Smooth muscle cell of bladder (primary cell): ENCODE measurements at places on chromosomes 7 and 10. TPM values are rescaled to one million over a fixed set of nuclear protein-coding genes. Genes with fewer than 3 reads are reported as not detected.

The NXPH1 gene
- total RNA-seq = not detected in 2 replicates

The AKR1B15 gene
- 0.43 and 1.9 TPM in 2 replicates for total RNA-seq

The LGI1 gene
- 0.14 TPM in 1 of 2 replicates, not detected in the other for total RNA-seq

The CTAGE8 gene
- 0.28 TPM in 1 of 2 replicates, not detected in the other for total RNA-seq

The SPDYE5 gene
- not detected in 2 replicates for total RNA-seq

The GPR85 gene
- total RNA-seq = 3.1 and 3.3 TPM in 2 replicates

The CPA2 gene
- total RNA-seq = not detected in 2 replicates

The CDH23 gene
- 0.14 and 0.18 TPM in 2 replicates for total RNA-seq

The ZDHHC16 gene
- 36.0 and 47.1 TPM in 2 replicates for total RNA-seq

The GBX1 gene
- total RNA-seq = not detected in 2 replicates

The SFTPD gene
- not detected in 2 replicates for total RNA-seq

The ZNF33A gene
- total RNA-seq = 9.7 and 10.1 TPM in 2 replicates

The PLPP4 gene
- total RNA-seq = 0.46 and 2.1 TPM in 2 replicates

The FEZF1 gene
- total RNA-seq = not detected in 2 replicates

The FGFBP3 gene
- total RNA-seq = 0.28 TPM in 2 replicates

The TFPI2 gene
- 178 and 259 TPM in 2 replicates for total RNA-seq

The ASB10 gene
- total RNA-seq = not detected in 2 replicates

The PRKCQ gene
- under 0.01 and 0.09 TPM in 2 replicates for total RNA-seq

The BAMBI gene
- 33.4 and 59.1 TPM in 2 replicates for total RNA-seq

The GPR26 gene
- total RNA-seq = not detected in 2 replicates

The PIP gene
- not detected in 2 replicates for total RNA-seq

The TMEM178B gene
- total RNA-seq = under 0.01 and 0.09 TPM in 2 replicates

The NUDT1 gene
- total RNA-seq = 28.8 and 34.8 TPM in 2 replicates

The SKIDA1 gene
- 0.28 TPM in 2 replicates for total RNA-seq

The FAM131B gene
- total RNA-seq = 1.00 and 1.9 TPM in 2 replicates

The ACSM6 gene
- not detected in 2 replicates for total RNA-seq

The SPAG6 gene
- not detected in 2 replicates for total RNA-seq

The NEUROD6 gene
- total RNA-seq = not detected in 2 replicates

The RADIL gene
- 0.46 and 0.57 TPM in 2 replicates for total RNA-seq

The CRHR2 gene
- total RNA-seq = not detected in 2 replicates

The TSPAN13 gene
- total RNA-seq = 2.4 and 5.4 TPM in 2 replicates

The TMEM26 gene
- total RNA-seq = 0.71 and 0.92 TPM in 2 replicates

The PRSS37 gene
- not detected in 2 replicates for total RNA-seq

The LRRD1 gene
- total RNA-seq = 0.14 TPM in 1 of 2 replicates, not detected in the other

The DOCK1 gene
- 84.2 and 98.5 TPM in 2 replicates for total RNA-seq

The PDGFA gene
- total RNA-seq = 17.2 and 24.0 TPM in 2 replicates

The GATA3 gene
- total RNA-seq = not detected in 2 replicates

The C10orf62 gene
- 0.14 TPM in 1 of 2 replicates, not detected in the other for total RNA-seq

The FKBP14 gene
- 32.0 and 37.2 TPM in 2 replicates for total RNA-seq

The TBATA gene
- not detected in 2 replicates for total RNA-seq

The TPK1 gene
- 2.3 and 2.6 TPM in 2 replicates for total RNA-seq

The CD36 gene
- 24.7 and 46.6 TPM in 2 replicates for total RNA-seq

The ATP6V0A4 gene
- total RNA-seq = 0.09 and 0.14 TPM in 2 replicates

The HABP2 gene
- not detected in 2 replicates for total RNA-seq

The VAX1 gene
- total RNA-seq = not detected in 2 replicates

The PKD2L1 gene
- not detected in 2 replicates for total RNA-seq

The GARIN1A gene
- 0.43 and 0.83 TPM in 2 replicates for total RNA-seq
